ENCODE measurements at places on chromosomes 13 and 19.
A peak's percentile ranks its signal among the peaks of the same experiment; 100 is the strongest.

DNA sequence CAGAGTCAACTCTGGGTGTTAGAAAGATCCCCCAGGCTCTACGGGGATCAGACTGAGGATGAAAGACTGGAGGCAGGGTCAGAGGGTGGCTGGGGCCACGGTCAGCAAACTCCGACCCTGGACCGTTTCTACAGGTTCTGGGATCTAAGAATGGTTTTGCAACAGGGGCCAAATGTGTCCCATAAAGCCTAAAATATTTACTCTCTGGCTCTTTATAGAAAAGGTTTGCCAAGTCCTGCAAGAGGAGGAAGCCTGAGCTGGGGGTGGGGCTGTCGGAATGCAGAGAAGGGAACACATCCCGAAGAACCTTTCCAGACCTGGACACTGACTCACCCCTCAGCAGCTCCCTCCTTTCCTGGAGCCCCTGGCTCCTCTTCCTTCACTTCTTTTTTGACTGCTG lies 20.7 kb downstream of the LIG1 start:
- DNase-seq, result no peak

DNA sequence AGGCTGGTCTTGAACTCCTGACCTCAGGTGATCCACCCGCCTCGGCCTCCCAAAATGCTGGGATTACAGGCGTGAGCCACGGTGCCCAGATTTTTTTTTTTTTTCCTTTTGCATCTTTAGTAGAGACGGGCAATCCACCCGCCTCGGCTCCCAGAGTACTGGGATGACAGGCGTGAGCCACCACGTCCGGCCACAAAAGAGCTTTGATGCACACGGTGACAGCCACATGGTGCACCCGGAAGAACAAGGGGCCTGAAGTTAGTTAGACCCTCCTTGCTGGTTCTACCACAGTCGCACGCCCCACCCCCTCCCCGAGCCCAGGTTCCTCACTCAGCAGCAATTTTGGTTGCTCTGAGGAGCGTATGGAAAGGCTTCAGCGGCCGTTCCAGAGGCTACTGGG lies 54.2 kb upstream of the USE1 start:
- no peak for DNase-seq

DNA sequence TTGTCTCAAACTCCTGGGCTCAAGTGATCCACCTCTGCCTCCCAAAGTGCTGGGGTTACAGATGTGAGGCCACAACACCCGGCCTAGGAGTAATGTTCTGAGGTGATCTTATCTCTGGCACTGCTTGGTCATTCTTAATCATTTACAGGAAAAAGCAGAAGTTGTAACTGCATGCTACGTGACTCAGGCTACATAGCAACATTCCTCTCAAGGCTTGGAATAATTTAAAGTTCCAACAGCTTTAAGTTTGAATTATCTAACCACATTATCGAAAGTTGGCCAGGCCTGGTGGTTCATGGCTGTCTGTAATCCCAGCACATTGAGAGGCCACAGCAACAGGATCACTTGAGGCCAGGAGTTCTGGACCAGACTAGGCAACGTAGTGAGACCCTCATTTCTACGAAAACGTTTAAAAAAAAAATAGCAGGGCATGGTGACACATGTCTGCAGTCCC lies 3.9 kb upstream of the B9D2 start:
- DNase-seq, result peak; percentile 67

DNA sequence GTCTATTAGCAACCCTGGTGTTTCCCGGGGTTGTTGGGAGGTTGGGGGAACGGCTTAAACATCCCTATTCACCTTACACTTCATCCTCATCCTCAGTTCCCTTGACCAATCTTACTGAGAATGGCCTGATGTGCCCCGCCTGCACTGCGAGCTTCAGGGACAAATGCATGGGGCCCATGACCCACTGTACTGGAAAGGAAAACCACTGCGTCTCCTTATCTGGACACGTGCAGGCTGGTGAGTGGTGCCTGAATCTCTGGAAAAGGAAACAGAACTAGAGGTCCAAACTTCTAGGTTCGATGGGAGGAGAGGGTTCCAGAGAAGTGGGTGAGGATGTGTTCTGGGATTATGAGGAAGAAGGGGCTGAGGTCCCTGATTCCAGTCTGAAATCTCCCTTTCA lies 5.9 kb downstream of the PINLYP start:
- DNase-seq, result no peak

- DNase-seq, result peak; percentile 82
Observed at GRCh38 chr19:1767464-1767933, 14.2 kb downstream of the ONECUT3 start.

GRCh38 chr19:48739404-48740163 lies 826 bp downstream of the RASIP1 start:
- no peak for DNase-seq

- DNase-seq, result peak; percentile 73
Observed at GRCh38 chr19:19552798-19553197, 14.7 kb downstream of the CILP2 start.

DNA sequence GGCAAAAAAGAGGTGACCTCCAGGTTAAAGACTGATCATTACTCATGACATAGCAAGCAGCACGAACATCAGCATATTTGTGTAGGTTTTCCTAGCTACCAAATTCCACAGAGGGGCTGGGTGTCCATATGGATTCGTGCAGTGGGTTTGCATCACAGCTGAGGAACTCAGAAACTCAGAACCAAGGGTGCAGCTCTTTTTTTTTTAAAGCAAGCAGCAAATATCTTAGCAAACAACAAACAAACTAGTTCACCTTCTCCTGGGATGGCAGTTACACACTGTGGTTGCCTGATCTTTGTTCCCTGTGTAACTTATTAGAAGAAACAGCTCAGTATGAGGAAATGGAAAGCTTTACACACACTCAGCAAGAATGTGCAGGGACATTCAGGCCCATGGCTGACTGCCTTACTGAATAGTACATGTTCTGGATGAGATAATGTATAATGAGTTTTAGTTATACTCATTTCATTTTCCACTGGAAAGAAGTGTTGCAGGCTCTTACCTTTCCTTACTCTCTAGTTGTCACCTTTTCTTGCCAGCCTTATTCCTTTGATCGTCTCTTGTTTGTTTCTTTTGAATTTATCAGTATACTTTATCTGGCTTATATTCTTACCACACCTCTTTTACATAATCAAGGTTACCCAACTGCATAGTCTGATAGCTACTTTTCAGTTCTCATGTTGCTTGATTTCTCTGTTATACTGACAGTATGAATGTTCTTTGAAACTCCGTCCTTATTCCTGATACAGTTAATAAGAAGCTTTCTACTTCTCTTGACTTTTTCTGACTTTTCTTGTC lies 4.3 kb downstream of the NDFIP2 start:
- DNase-seq, result peak; percentile 57

DNA sequence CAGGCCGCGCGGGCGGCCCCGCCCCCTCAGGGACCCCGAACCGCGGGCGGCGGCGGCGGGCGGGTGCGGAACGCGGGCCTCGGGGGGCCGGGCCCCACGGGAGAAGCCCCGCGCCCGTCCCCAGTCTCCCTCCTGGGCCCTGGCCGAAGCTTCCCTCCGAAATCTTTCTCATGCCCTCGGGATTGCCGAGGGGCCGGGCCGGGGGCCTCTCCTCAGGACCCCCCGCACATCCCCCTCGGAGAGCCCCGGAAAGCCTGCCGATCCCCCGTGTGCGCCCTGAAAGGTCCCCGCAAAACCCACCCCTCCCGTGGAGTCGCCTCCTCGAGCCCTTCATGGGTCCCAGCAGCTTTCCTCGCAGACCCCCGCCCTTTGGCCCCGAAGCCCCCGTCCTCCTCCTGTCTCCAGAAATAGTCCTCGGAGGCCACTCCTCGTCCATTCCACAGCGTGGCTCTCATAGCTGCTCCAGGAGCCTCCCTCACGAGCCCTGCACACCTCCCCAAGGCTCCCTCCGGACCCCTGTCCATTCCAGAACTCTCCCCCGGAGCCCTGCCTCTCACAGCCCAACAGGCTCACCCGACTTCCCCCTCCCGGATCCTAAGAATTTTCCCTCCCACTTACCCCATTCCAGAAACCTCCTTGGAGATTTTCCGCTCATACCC lies 555 bp downstream of the SAMD4B start:
- no peak for DNase-seq

- DNase-seq, result no peak
Observed at GRCh38 chr19:32708457-32708856, 11.1 kb upstream of the TDRD12 start.

- no peak for DNase-seq
Observed at GRCh38 chr13:78596736-78597601, 6.4 kb downstream of the POU4F1 start.

DNA sequence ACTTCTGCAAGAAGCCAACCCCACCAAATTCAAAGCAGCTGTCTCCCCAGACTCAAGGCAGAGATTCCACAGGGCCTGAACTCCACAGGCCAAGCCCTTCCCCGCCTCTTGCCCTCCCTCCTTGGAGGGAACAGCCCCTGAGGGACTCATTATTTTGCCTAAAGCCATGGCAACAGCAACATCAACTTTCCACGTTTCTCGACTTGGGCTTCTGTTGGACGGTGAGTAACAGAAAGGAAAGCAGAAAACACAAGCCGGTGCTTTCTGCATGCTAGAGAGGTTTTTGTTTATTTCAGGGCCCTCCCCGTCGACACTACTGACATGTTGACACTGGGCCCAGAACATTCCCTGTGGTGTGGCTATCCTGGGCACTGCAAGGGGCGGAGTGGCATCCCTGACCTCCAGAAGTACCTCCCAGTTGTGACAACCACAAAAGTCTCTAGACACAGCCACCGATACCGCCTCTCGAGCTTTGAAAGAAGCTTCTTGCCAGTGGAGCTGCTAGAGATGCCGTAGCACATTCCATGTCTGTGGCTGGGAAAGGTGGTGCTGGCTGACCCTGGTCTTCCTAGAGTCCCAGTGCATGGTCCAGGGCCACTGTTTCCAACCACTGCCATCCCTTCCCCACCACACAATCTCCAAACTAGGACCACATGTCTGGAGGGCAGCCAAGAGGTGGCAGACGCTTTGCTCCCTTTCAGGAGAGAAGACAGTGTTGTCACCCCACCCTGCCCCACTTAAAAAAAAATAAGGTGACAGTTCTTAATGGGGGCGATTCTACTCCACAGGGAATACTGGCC lies 12.8 kb downstream of the CAPS start:
- DNase-seq, result peak; percentile 96

- no peak for DNase-seq
Observed at GRCh38 chr19:18496980-18497256, 25.0 kb downstream of the ELL start.
